Fibroblast of lung (primary cell): ENCODE measurements at places on chromosomes 12 and 14. TPM values are rescaled to one million over a fixed set of nuclear protein-coding genes. Genes with fewer than 3 reads are reported as not detected.
A peak's percentile ranks its signal among the peaks of the same experiment; 100 is the strongest.

DNA sequence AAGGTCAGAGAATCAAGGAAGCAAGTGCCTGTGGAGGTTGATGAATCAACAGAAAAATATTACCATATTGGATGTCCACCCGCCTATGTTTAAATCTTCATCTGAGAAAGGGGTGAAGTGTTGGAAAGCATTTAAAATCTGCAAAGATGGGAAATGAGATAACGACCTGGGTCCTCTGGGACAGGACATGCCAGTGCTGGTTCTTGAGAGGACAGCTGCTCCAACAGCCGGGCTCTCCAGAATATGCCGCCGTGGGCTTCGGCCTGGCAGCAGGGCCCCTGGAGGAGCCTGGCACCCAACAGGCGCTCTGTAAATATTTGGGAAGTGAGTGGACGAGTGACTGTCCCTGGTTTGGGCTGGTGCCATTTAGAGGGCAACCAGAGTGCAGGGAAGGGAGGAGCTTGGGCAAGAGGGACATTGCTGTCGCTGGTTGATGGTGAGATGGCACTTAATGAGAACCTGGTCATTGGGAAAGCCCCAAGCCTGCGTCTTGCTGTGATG is 129.9 kb downstream of the KCNA5 start:
- peak; percentile 19 for DNase-seq

DNA sequence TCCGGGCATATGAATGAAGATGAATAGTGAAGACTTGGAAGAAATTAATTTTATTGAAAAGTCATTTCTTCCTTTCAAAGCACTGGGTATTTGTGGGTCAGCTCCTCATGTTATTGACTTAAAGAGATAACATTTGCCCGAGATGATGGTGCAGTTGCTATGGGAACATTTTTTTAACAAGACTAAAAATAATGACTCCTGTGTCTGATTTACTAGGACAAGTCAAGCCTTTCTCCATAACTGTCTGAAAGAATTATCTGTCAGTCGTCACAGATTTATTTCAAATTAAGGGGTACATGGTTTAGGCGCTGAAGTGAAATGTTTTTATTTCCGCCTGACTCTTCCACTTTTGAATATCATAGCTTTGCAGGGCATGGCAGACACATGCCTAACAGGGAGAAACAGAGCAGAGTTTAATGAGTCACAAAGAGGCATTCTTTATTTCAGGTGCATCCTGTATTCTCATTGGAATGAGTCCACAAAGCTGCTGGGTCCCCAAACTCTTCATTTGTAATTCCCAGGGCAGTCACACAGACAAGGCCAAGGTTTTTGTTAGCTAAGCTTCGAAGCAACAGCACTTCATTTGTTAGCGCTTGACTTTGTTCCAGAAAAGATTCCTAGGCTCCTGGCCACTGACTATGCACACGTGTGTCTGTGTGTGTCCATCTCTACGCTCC is 4.3 kb upstream of the GPHB5 start:
- DNase-seq = peak; percentile 2

DNA sequence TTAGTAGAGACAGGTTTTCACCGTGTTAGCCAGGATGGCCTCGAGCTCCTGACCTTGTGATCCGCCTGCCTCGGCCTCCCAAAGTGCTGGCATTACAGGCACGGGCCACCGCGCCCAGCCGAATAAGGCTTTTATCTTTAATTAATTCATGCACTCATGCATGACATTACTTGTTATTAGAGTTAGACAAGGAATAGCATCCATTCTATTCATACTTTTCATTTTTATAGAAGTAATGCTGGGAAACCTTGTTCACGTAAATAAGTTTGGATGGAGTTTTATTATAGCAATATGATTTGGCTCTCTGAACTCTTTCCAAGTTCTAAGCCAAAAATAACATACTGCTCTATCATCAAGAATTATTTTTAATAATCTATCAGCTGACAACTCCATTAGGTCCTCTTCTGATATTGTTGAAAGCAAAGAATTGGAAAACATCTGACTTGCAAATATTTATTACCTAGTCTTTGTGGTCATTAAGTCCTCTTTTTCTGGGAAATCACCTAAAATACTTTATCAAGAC is 168.8 kb upstream of the CCND2 start:
- DNase-seq = no peak

Gene REM2
- total RNA-seq = 0.17 and 0.26 TPM in 2 replicates

Gene CEBPE
- not detected in 2 replicates for total RNA-seq
